ENCODE measurements at places on chromosomes 2 and 18. TPM values are rescaled to one million over a fixed set of nuclear protein-coding genes. Genes with fewer than 3 reads are reported as not detected.

Gene RAB6C
- 1.4 TPM for total RNA-seq

Gene KATNAL2
- total RNA-seq = 7.9 TPM

Gene SEPTIN10
- 69.8 TPM for total RNA-seq

Gene GAL3ST2
- not detected for total RNA-seq

Gene DNAJC5G
- total RNA-seq = not detected

Gene NOL4
- 0.67 TPM for total RNA-seq

Gene ZSWIM2
- total RNA-seq = not detected

Gene RESP18
- total RNA-seq = not detected

Gene B4GALT6
- 31.6 TPM for total RNA-seq

Gene CNOT9
- total RNA-seq = 56.1 TPM
